MG63 (cell line): ENCODE measurements at places on chromosomes 12 and 14.

GRCh38 chr12:13962699-13963098 is 18.7 kb downstream of the GRIN2B start:
- peak; percentile 25 for DNase-seq

DNA sequence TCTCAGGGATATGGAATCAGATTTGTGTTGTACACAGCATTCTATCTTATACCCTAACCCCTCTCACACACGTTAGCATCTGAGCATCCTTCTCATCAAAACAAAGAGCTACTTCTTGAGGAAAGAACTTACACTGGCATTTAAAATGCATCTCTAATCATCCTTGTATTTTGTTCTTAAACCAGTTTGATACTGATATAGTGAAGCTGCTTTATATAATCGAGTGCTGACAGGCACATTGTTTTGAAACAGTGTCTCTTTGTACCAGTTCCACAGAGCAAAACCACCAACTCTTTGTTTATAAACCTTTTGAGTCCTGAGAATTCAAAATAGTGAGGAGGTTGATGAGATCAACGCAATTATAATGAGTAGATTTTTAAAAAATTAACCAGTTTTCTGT is 8.8 kb downstream of the GPR33 start:
- DNase-seq = no peak

GRCh38 chr12:127143020-127143419 is 1124.0 kb upstream of the TMEM132C start:
- DNase-seq = no peak

GRCh38 chr12:21801522-21802288 is 27.2 kb upstream of the KCNJ8 start:
- no peak for DNase-seq

- peak; percentile 70 for DNase-seq
These were observed 89.3 kb downstream of the KCNC2 start for GRCh38 chr12:75120311-75120711.

GRCh38 chr14:30848449-30849240 is 25.7 kb upstream of the COCH start:
- DNase-seq = no peak

- DNase-seq = peak; percentile 42
These were observed 34.5 kb upstream of the PLEK2 start for GRCh38 chr14:67446371-67447032.

- no peak for DNase-seq
These were observed 506.4 kb downstream of the MED13L start for GRCh38 chr12:115771065-115771464.

DNA sequence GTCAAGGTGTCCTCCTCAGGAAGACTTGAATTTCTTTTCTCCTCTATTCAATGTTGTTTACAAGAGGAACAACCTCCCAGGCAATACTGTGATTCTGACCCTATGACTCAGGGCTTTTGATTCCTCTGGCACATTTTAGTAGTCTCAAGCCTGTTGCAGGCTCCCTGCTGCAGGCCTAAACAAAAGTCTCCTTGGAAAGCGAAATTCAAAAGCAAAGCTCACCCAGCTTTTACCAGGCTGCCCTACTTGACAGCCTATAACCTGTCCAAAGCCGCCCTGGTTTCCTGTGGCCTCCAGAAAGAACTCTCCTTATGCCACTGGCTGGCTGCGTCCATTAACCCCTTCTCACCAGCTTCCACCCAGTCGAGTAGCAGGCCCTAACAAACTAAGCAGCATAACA is 11.6 kb downstream of the FGD6 start:
- peak; percentile 65 for DNase-seq

GRCh38 chr14:30078811-30079402 is 151.3 kb upstream of the PRKD1 start:
- DNase-seq = no peak

- DNase-seq = no peak
These were observed 206.7 kb upstream of the PWP1 start for GRCh38 chr12:107478881-107479280.

DNA sequence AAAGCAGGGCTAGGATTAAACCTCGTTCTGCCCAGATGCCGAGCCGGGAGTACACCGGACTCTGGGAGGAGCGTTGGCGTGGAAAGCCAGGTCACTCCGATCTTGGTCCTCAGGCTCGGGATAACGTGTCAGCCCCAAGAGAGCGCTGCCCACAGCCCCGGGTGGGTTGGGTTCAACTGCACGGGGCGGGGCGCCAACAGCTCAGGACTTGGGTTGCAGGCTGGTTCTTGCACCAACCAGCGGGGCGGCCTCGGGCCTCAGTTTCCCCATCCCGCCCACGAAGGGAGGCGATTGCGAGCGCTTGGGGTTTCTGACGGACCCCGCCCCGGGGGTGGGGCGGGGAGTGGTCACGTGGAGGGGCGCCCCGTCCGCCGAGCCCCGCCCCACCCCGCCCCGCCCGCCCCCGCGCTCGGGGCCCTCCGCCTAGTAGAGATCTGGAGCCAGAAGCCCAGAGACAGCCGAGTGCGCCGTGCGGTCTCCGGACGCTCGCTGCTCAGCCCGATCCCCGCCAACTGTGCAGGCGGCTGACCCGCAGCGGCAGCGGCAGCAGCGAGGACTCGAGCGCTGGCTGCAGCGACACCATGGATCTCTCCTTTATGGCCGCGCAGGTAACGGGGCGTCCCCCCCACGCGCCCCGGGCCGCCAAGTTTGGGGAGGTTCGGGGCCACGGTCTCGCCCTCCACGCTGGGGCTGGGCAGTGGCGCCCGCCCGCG is at the start of gene C14orf132:
Gene C14orf132 (plus strand): TSS at position 443 of the 713 bp plus-strand sequence. CDS start 139 bp downstream, at position 582.
- DNase-seq = peak; percentile 78

GRCh38 chr14:71625891-71626701 is 306.1 kb upstream of the RGS6 start:
- DNase-seq = no peak

GRCh38 chr12:82673698-82674097 is 13.0 kb upstream of the TMTC2 start:
- DNase-seq = no peak

DNA sequence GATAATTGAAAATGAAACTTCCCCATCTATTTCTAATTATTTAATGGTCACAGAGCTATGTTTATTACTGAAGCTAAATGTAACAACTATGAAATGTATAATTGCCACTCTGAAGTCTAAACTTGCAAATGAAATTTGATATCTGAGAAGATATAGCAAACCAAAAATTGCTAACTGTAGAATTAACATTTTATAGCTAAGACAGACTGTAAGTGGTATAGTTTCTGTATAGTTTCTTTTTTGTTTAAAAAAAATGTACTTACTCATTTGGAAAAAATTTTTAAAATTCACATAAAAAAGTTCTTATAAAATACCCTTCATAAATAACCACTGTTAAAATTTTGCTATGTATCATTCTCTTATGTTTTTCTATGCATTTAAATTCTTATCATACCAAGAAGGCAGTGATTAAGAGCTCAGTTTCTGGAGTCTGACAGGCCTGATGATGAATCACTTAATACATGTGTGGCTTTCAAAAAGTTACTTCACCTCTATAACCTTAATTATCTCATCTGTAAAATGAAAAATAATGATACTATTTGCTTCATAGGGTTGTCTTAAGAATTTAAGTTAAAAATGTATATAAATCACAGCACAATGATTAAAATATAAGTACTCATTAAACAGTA is 214.7 kb upstream of the GARIN2 start:
- no peak for DNase-seq

- no peak for DNase-seq
These were observed 52.5 kb upstream of the DDX11 start for GRCh38 chr12:31021181-31021580.

- DNase-seq = no peak
These were observed 164.0 kb downstream of the ALG10B start for GRCh38 chr12:38480594-38480993.

GRCh38 chr12:79121486-79121885 is 256.9 kb downstream of the SYT1 start:
- no peak for DNase-seq

DNA sequence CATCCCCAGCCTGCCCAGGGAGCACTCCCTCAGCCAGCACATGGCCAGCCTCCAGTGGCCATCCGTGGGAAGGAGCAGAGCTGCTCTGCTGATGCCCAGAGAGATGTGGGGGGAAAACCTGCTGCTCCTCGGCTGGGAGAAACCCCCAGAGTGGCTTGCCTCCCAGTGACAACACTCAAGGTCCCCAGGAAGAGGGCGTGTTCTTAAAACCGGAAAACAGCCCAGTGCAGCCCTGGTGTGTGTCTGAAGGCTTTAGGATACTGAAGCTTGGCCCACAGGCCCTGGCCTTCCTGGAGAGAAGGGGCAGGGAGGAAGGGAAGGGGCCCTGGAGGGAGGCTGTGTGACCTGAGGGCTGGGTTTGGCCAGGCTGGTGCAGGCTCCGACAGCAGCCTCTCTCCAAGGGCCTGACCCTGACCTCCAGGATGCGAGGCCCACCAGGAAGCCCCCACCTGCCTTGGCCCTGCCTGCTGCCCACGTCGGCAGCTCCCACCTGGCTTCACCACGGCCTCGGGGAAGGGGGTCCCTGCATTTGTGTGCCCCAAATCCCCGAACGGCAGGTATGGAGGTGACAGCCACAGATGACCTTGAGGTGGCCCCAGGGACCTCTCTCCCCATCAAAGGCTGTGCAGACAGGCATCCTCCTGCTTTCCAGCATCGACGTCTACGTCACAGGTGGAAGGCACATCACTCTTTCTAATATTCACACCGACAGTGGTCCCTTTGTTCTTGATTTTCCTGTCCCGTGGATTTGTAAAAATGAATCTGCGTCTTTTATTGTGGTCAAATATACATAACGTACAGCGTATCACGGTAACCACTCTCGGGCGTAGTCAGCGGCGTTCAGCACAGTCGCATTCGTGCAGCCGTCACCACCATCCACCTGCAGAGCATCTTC is 190.0 kb upstream of the C14orf180 start:
- no peak for DNase-seq

GRCh38 chr12:65934480-65935115 is 110.3 kb downstream of the HMGA2 start:
- no peak for DNase-seq

GRCh38 chr12:27428466-27428865 is 18.1 kb upstream of the SMCO2 start:
- DNase-seq = no peak

GRCh38 chr12:122081697-122082221 is 3.2 kb downstream of the MLXIP start:
- DNase-seq = peak; percentile 27

DNA sequence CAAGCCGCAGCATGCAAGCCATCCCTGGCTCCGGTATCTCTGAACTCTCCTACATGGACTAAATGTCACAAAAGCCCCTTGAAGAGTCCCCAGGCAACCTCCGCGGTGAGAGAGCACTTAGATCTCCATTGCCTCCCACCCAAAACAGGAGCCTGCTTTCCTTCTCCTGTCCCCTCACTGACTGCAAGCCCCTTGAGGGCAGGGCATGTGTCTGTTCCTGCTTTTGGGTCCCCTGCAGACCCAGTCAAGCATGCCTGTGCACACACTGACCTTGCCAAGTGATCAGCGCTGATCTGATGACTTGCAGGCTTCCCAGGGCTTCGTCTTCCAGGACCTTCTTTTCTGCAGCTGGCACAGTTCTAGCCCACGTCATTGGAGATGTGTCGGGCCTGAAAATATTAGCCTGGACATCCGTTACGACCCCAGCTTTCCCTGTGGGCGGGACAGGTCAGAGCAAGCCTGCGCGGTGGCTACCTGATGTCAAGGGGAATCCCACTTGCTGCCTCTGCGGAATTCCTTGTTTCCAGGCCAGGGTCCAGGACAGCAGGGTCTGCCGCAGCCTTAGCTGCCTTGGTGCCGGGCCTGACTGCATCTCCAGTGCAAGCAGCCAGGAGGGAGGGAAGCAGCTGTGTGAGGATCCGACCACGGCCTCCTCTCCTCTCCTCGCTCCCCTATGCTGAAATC is 92.5 kb downstream of the FBXL14 start:
- DNase-seq = no peak

GRCh38 chr14:31009836-31010574 is 15.4 kb upstream of the AP4S1 start:
- DNase-seq = no peak

DNA sequence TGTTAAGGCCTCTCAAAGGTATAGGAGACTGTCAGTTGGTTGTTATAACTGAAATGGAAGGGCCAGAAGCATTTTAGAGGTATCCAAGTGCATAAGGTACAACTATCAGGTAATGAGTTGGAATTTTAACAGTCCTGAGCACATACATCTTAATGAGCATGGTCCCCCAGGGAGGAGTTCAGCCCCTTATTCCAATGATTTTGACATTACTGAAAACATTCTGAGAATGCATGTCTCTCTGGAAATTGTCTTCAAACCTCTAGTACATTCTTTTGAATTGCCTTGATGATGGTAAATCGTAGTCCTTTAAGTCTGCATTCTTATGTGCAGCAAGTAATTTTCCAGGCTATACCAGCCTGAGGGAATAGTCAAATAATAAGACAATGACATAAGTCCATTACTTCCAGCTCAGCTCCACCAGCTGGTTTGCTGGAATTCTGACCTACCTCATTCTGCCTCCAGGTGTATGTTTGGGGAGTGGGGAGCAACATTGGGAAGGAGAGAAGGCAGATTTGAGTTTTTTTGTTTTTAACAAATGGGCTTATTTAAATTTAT is 239.2 kb downstream of the MSRB3 start:
- no peak for DNase-seq

- DNase-seq = no peak
These were observed 18.8 kb downstream of the SLC24A4 start for GRCh38 chr14:92341791-92342190.
